ENCODE measurements at places on chromosomes 12 and 14.
A peak's percentile ranks its signal among the peaks of the same experiment; 100 is the strongest.

- H3K36me3 ChIP-seq, result no peaks in the 10 kb centered on the region
- H3K4me1 ChIP-seq, result peaks cover 14% of the 10 kb centered on the region
- H3K27me3 ChIP-seq, result peaks cover 33% of the 10 kb centered on the region
- no peak for DNase-seq
Measured at GRCh38 chr14:88185843-88186242, 137.2 kb downstream of the KCNK10 start.

DNA sequence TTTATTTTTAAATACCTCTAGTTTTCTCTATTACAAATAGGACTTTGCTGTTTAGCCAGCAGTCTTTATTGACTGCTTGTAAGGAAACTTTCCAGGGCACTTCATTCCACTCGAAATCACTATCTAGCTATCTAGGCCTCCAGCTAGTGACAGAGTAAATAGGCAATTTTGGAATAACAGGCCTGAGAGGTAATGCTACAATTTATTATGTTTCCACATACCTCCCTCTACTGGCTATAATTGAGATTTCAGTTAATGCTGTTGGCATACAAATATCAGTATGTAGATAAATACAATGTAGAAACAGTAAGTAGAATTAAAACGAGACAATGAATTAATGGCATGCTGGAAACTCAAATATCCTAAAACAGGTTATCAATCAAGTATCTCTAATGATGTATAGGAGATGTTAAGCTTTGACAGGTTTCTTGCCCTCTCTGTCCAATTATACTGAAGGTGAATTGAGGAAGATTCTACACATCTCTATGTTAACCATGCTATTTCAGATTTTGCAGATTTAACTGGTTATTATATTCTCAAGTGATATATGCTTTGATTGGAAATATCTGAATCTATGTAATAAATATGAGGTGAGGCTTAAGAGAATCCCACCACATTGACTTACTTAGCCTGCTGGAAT is 7.2 kb downstream of the DTD2 start:
- H3K4me3 ChIP-seq, result no peak overlapping the region
- H3K36me3 ChIP-seq, result peaks cover 45% of the 10 kb centered on the region
- H3K27me3 ChIP-seq, result no peaks in the 10 kb centered on the region
- H3K4me1 ChIP-seq, result peaks cover 15% of the 10 kb centered on the region
- no peak overlapping the region for H3K27ac ChIP-seq

DNA sequence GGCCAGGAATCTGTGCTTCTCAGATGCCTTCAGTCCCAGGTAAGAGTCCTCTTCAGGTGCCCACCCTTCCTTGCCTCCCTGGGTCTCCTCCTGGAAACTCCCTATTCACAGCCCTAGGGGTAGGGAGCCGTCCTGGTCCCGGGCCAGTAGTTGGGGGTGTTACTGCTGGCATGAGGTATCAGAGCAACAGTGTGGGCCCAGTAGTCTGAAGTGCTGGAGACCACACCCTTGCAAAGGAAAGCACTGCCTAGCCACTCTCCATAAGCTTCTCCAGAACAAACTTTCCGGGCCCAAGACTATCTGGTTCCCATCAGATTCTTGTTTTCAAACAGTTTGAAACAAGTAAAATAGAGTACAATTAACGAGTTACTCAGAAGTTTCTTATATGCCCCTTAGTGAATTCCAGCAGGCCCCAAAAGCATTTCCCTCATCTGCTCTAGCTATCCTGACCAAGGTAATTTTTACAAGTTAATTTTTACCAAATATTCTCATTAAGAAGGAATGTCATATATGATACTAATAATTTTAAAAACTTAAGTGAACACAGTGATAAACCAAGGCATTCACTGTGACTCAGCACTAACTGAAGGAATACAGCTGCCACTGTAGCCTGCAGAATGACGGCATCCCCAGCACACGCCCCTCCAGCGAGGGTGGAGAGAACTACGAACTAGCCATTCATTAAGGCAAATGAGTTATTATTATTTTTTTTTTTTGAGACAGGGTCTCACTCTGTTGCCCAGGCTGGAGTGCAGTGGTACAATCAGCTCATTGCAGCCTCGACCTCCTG is 49.4 kb downstream of the MOK start:
- H3K27me3 ChIP-seq, result no peaks in the 10 kb centered on the region
- H3K4me3 ChIP-seq, result no peak overlapping the region
- H3K36me3 ChIP-seq, result peaks cover 2% of the 10 kb centered on the region
- H3K4me1 ChIP-seq, result peaks cover 10% of the 10 kb centered on the region
- H3K27ac ChIP-seq, result peak overlapping the region; percentile 65

- no peak overlapping the region for H3K4me3 ChIP-seq
- H3K27me3 ChIP-seq, result no peaks in the 10 kb centered on the region
- DNase-seq, result no peak
- H3K27ac ChIP-seq, result no peak overlapping the region
Measured at GRCh38 chr12:32098112-32098511, 8.5 kb upstream of the BICD1 start.

All from left ventricle myocardium inferior (tissue), 1 donor.